ENCODE measurements at places on chromosomes 12 and 14.

DNA sequence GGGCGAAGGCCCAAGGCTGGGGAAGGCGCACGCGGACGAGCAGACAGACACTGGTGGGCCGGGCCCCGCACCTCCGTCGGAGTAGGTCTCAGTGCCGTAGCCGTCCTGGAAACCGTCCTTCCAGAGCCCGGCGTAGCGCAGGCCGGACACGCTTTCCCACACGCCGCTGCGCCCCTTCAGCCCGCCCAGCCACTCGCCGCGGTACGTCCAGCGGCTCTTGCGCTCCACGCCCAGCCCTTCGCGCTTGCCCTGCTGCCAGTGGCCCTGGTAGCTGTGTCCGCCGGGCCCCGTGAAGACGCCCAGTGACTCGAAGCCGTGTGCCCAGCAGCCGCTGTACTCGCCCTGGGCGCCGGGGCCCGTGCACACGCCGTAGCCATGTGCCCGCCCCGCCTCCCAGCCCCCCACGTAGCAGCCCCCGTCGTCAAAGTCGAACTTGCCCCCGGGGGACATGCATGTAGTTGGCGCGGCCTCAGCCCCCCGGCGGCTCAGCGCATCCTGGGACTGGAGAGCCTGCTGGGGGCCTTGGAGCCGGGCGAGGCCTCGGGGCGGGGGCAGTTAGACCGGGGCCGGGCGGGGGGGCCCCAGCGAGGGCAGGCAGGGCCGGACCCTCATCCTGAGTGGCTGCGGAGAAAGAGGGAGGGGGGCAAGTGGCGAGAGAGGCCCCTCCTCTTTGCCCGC lies 1.4 kb downstream of the JPH4 start:
- DNase-seq = no peak

DNA sequence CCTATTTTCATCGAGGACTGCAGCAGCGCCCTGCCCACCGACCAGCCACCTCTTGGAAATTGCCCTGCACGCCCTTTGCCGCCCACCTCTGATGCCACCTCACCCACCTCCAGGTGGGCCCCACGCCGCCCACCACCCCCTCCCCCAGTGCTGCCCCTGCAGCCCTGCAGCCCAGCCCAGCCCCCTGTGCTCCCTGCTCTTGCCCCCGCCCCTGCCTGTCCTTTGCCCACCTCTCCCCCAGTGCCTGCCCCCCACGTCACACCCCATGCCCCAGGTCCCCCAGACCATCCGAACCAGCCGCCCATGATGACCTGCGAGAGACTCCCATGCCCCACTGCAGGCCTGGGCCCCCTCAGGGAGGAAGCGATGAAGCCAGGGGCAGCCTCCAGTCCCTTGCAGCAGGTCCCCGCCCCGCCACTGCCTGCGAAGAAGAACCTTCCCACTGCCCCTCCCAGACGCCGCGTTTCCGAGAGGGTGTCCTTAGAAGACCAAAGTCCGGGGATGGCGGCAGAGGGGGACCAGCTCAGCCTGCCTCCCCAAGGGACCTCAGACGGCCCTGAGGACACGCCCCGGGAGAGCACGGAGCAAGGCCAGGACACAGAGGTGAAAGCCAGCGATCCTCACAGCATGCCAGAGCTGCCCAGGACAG lies 96.5 kb downstream of the LGMN start:
- DNase-seq = peak; percentile 80

GRCh38 chr14:32608857-32609256 lies 279.8 kb downstream of the AKAP6 start:
- no peak for DNase-seq

DNA sequence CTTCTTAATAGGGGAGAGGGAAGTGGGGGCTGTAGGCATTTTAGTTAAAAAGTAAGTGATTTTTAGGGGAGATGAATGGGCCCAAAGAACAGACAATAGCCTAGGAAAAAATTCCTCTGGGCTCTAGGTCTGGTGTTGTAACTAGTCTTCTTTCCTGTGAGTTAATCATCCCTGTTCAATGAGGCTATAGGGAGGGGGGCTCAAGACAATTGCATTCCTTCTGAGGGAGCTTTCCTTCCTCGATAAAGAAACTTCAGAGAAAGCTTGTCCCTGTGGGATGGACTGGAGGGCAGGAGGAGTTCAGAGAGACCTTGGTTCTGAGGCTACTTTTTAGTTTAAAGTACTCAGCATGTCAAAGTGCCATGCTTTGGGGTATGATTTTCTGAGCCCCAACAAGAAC lies 127.2 kb downstream of the BBS10 start:
- DNase-seq = no peak

Measured in ascending aorta (tissue), 2 donors.